Aorta (tissue), 5 donors: ENCODE measurements at places on chromosomes 7 and 10. TPM values are rescaled to one million over a fixed set of nuclear protein-coding genes. Genes with fewer than 3 reads are reported as not detected.

GRCh38 chr7:83691095-83691494, 42.2 kb upstream of the SEMA3E start:
- no peak for DNase-seq

GRCh38 chr7:142838461-142839213, 16.2 kb upstream of the EPHB6 start:
- no peak for DNase-seq

DNA sequence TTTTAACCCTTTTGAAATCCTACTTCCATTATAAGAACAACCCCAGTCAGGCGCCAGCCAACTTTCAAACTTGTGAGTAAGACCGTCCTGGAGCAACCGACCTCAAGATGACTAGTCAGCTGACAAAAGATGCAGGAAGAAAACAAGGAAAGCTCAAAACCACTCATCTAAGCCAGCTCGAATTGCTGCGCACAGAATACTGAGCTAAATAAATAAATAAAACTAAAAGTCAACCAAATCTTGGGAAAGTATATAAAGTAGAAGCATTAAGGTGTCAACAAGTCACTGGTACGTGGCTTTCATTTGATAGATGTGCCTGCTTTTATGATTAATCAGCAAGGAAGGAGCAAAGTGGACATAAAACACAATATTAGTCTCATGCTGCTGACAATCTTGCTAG, 1269.8 kb downstream of the XPNPEP1 start:
- no peak for DNase-seq

DNA sequence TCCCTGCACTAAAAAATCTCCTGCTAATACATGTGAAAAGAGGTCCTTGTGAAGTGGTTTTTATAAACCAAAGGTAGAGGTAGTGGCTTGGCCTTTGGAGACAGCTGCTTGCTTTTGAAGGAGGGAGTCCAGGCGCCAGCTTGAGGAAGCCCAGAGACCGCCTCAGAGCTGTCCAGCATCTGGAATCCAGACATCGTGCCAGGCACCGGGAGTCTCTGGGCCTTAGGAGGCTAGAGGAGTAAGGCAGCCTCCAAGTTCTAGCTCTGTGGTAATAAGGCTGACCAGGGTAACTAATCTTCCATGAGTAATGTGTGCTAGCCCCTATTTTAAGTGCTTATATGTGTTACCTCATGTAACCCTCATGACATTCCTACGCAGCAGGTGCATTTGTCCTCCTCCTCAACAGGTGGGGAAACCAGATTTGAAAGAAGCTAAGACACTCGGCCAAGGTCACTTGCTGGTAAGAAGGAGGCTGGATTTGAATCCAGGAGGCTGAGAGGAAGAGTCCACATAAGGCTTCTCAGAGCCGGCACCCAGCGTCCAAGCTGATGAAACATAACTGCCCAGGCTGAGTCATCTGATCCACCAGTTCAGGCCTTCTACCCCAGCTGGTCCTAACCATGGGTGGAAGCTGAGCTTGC, 26.1 kb downstream of the PRLHR start:
- DNase-seq: no peak

DNA sequence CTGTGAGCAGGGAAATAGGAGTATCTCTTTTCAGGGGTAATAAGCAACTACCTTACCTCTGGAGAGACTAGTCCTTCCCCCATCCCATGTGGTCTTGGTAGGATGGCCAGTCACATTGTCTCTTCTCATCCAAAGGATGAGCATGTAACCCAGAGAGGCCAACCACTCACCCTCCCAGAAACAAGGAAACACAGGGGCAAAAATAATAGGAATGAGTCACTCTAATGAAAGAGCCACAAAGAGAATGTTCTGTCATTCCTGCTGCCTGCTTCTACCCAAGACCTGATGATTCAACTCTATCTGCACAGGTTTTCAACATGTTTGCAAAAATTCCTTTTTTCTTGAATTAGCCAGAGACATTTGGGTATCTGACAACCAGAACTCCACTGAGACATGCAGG, 99.3 kb upstream of the NFE2L3 start:
- no peak for DNase-seq

- no peak for DNase-seq
These were observed 106.6 kb downstream of the PRKCQ start for GRCh38 chr10:6473430-6473829.

NOD1 gene
- 38.4 TPM for total RNA-seq

CYP2E1 gene
- 3.4 TPM for total RNA-seq

- peak; percentile 84 for DNase-seq
These were observed at the start of gene RARRES2 for GRCh38 chr7:150341263-150342120. TSS of gene RARRES2 (minus strand) at chr7:150341629. CDS start at chr7:150340609, 1,020 bp downstream.

DNA sequence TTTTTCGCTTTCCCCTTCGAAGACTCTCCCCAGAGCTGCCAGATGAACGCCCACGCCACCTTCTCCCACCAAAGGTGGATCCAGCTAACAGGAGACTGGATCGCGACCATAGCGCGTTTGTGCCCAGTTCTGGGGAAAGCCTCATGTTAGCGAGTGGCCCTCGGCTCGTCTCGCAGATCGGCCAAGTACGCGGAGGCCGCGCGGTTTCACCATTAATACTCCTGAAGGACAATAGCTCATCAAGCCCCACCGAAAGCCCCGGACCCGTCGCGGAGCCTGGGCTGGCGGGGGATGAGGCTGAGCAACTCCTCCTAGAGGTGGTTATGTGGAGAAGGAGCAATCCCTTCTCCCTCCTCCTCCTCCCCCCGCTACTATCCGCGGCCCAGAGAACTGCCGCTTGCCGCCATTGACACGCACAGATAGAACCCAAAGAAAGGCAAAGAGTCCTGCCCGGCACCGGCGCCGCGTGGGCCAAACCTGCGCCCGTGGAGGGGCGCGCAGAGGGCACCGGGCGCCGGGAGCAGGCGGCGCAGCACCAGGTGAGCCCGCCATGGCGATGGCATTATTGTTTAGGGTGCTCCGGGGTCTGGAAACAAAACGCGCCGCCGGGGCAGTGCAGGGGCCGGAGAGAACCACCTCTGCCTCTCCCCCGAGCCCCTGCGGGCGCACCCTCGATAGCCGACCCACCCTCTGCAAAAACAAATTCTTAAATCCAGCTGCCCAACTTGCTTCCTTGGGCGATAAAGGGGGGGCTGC, at the start of gene MACROH2A2:
Gene MACROH2A2, plus strand, starts transcription at position 385 of the 756 bp plus-strand sequence. CDS start 22,813 bp downstream, outside the sequence.
- peak; percentile 64 for DNase-seq

DNA sequence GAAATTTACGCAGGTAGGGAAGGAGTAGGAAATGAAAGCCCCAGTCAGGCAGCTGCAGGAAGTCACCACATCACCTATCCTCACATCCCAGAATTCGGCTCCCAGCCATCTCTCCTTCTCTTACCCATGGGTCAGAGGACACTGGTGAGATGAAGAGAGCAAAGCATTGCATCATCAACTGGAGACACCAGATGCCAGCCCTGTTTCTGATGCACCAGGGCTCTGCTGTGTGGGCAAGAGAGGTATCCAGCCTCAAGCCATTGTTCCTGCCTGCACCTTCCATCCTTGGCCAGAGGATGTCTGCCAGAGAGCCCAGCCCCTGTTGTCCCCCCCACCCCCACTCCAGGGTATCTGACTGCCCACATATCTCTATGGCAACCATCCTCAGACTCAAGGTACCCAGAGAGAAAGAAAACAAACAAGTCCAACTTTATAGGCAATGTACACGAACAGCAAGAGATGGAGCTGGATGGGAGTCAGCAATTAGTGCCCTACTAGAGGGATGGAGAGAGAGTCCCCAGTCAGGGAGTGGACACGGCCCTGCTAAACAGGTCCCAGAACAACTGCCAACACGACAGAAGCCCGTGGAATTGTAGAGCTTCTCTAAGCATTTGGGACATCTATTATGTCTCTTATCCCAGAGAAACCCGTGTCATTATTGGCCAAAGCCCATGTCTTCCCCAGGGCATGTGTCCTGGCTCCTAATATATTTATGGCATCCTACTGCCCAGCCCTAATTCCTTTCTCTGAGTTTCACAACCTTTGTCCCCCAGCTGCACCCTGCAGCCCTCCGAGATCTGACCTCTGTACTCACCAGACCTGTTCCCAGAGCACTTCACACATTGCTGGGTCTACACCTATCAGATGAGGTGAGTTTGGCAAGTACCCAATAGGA, 2.8 kb downstream of the CAMK2G start:
- DNase-seq: no peak

- DNase-seq: no peak
These were observed 335.4 kb upstream of the MGMT start for GRCh38 chr10:129131457-129132132.

DNA sequence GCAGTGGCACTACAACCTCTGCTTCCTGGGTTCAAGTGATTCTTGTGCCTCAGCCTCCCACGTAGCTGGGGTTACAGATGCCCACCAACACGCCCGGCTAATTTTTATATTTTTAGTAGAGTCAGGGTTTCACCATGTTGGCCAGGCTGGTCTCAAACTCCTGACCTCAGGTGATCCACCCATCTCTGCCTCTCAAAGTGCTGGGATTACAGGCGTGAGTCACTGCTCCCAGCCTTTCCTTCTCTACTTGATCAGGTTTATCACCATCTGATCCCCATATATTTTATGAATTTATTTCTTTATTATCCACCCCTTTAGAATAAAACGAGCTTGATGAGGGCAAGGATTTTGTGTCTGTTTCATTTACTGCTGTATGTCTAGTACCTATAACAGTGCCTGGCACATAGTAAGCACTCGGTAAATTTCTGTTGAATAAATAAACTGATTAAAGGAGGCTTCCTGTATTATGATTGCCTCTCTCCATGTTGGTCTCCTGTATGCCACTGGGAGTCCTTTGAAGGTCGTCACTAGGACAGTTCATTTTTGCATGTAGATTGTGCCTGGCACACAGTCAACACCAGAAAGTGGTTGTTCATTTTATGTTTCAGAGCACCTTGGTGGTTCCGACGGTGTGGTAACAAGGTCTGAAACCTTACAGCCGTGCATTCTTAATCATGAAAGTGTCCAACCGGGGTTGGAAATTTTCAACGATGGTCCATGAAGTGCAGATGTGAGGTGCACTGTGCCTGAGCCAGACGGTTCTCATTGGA, 9.6 kb upstream of the EIF3A start:
- DNase-seq: no peak

- DNase-seq: no peak
These were observed 107.1 kb upstream of the ITGB1 start for GRCh38 chr10:33065111-33065510.

- peak; percentile 91 for DNase-seq
These were observed 58.9 kb upstream of the NUPR2 start for GRCh38 chr7:56174875-56175760.

DNA sequence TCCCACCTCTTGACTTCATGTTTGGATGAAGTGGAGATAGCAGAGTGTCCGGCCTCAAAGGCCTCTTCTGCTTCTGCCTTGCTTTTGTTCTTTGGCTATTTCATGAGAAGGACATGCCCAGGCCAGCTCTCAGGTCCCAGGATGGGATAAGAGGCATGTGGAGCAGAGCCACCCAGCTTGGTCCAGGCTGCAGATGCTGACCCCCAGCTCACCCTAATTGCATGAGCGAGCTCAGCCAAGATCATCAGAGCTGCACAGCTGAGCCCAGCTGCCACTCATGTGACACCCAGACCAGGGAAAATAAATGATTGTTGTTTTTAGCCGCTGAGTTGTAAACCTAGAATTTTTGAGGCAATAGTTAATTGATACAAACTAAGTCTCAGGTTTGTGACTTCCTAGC, 230.0 kb downstream of the PHF14 start:
- DNase-seq: no peak

DNA sequence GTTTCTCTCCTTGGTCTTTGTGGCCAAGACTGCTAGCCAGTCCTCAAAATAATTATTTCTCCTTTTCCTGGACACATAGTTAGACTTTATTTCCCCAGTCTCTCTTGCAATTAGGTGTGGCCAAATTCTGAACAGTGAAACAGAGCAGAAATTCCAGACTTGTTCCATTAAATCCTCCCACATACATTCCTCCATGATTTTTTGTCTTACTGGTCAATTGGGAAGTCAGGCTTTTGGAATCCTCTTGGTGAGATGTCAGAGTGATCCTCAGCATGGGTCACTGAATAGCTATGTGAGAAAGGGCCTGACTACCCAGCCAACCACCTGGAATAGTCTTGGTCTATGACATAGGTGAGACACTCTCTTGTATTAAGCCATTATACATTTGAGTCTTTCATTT, 164.2 kb downstream of the DGKI start:
- DNase-seq: no peak

DNA sequence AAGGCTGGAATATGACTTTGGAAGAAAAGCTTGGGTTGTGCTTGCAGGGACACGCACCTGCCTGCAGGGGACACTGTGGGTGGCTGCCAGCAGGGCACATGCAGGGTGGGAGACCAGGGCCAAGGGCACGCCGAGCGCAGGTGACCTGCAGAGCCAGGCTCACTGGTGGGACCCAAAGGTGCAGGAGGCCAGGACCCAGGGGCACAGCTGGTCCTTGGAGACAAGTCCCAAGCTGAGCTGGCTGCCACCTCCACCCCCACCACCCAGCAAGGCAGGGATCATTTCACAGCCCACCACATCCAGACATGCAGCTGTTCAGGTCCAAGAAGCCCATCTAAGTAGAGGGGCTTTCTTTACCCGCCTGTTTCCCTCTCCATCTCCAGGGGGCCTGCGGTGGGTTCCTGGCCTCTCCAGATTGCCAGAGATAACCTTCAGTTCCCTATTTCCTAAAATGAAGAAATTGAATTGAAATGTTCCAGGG, 13.8 kb upstream of the CLIP2 start:
- no peak for DNase-seq

- no peak for DNase-seq
These were observed 6.8 kb upstream of the MUC12 start for GRCh38 chr7:100962537-100962936.

- no peak for DNase-seq
These were observed 47.6 kb downstream of the FZD1 start for GRCh38 chr7:91311839-91312238.

- DNase-seq: no peak
These were observed 177.7 kb downstream of the ACTR3B start for GRCh38 chr7:152937282-152937681.

SPOCK2 gene
- 7.3 TPM for total RNA-seq

DNA sequence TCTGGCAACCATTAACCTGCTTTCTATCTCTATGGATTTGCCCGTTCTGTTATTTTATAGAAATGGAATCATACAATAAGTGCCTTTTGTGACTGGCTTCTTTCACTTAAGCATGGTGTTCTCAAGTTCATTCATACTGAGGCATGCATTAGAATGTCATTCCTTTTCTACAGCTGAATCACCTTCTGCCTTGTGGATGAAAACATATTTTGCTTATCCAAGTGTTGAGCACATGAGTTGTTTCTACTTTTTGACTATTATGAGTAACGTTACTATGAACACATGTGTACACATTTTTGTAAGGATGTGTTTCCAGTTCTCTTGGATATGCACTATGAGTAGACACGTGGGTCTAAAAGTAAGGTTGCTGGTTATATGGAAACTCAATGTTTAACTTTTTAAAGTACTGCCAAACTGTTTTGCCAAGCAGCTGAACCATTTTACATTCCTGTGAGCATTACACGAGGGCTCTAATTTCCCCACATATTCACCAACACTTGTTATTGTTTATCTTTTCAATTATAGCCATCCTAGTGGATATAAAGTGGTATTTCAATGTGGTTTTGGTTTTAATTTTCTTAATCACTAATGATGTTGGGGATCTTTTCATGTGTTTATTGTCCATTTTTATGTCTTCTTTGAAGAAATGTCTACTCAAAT, 241.3 kb downstream of the FANK1 start:
- no peak for DNase-seq

- no peak for DNase-seq
These were observed 105.1 kb downstream of the FAM107B start for GRCh38 chr10:14669576-14669975.
